ENCODE measurements at places on chromosomes 2 and 18.

DNA sequence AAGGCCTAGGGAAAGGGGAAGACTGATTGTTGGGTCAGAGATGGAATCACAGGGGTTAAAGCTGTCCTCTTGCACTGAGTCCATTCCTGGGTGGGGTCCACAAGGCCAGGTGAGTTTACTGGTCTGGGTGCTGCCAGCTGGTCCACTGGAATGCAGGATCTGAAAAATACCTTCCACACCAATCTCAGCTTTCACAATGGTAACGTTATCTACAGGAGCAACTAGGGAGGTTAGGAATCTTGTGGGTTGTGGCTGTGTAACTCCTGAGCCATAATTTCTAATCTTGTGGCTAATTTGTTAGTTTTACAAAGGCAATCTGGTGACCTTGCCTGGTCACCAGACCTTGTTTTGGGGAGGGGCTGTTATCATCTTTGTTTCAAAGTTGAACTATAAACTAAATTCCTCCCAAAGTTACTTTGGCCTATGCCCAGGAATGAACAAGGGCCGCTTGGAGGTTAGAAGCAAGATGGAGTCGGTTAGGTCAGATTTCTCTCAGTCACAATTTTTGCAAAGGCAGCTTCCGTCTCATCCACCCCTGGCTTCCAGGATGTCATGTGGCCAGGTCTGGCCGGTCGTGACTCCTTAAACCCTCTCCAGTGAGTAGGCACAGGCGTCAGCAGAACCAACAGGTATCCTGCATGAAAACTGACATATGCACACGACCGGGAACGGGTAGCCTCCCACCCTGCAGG lies 123.3 kb upstream of the SH3BP4 start:
- DNase-seq = no peak

DNA sequence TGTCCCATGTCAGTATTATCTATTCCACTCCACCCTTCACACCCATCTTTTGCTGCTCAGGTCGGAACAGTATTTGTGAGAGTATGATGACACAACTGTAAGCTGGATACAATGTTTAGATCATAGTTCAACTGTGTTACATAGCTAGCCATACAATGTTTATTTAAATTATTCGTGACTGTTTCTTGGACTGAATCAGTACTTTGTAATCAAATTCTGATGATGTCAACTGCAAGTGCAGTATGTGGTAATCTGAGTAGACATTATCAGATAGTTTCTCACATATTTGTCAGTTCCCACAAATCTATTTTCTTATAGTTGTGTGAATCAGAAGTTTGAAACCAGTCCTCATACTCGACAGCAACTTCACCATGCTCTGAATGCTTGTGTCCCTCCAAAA lies 177.6 kb downstream of the ZNF407 start:
- no peak for DNase-seq

DNA sequence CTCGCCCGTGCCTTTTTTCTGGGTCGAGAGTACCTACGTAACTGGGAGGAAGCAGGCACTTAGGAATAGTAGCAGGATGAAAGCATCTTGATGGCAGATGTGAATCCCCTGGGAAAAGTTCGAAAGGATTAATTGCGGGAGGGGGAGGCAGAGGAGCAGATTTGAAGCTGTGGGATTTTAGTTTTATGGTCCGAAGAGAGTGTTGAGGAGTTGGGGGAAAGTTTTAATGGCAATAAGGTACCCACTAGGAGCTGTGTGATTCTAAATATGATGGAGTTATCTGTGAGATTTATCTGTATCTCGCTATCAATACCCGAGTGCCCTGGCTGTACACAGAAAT lies 1.1 kb downstream of the AGFG1 start:
- DNase-seq = no peak

DNA sequence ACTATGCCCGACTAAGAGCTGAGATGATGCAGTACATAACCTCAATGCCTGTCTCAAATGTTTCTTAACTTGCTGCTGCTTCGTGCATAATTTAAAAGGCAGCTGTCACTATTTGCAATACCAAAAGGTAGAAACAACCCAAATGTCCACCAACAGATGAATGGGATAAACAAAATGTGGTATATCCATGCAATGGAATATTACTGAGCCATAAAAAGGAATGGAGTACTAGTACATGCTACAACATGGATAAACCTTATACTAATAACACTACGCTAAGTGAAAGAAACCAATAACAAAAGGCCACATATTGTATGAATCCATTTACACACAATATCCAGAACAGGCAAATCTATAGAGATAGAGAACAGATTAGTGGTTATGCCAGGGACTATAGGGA lies 13.0 kb upstream of the DGKD start:
- DNase-seq = no peak

DNA sequence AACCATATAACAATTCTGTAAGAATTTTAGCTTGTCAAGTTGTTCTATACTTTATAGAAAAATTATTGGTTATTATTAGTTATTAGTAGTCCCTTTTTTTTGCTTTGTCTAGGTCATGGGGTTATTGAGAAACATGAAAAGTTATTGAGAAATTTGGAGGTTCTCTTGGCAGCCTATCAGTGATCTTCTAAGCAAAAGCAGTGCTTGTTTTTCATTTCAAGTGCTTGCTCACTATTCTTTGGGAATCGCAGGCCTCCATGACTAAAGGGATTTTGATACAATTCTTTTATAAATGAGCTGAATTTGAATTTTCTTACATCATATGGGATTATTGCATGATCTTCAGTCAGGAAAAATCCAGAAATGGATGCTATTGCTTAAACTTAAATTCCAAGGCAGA lies 25.8 kb downstream of the PLEKHA3 start:
- no peak for DNase-seq

GRCh38 chr18:72999971-73000607 lies 132.3 kb upstream of the NETO1 start:
- no peak for DNase-seq
